ENCODE measurements at places on chromosomes 6 and 20.

GRCh38 chr6:108782179-108783041, 65.8 kb upstream of the ARMC2 start:
- peak; percentile 82 for DNase-seq

GRCh38 chr6:169445661-169446581, 192.3 kb upstream of the THBS2 start:
- DNase-seq = no peak

DNA sequence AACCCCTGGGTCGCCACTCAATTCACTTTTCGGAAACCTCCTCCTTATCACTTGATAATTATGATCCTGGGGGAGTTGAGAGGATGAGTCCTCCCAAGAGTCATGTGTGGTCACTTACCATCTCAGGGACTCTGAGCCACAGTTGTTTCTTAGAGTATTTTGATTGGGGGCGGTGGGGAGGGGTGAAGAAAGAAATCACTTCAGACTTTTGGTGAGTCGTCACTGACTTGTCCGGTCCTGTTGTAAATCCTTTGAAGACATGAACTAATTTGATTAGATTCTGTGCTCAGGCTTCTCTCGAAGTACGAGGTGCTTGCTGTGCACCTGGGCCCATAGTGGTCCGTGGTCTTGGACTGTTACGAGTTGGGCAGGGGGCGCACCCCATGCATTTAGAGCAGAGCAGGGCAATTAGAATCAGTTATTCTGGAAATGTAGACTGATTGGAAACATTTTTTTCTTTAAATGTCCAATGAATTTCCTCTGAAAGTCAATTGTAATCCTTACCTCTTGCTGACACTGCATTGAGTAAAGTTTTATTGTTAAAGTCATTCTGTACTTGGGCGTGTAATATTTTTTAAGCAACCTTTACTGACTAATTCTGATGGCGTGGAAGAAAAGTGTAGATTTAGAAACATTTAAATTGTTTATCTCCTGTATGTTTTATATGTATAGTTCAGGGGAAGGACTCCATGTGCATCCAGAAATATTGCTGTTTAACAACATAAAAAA, 173.4 kb downstream of the SLC16A10 start:
- DNase-seq = no peak

DNA sequence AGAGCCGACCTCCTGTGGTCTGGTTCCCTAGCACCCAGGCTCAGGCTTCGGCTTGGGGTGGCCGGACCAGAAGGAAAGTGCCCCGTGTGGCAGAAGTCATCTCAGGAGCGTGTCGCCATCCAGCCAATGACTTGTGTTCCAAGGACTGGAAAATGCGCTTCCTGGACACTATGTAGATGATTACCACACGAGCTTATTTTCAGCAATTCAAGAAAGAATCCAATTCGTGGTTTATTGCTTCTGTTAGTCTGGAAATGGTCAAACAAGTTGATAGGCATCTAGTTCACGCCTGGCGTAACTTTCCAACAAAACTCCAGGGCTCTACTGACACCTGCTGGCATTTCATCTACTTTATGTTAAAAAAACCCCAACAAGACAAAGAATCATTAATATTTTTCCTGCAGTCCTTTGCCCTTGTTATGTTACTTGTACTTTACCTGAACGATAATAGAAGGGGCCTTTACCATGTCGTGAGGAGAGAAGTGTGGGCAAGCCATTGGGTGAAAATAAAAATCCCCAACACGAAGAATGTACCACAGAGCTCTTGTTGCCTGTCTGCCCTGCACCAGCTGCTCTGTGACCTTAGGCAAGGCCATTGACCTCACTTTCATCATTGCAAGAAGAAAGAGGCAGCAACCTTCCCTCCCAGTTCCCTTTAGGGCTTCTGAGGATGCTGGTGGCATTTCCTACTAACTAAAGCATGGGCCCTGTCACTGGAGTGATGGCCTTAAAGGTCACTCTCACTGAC, 154.7 kb upstream of the LAMP5 start:
- DNase-seq = no peak

GRCh38 chr6:16136091-16136490, 7.2 kb downstream of the MYLIP start:
- DNase-seq = no peak

- no peak for DNase-seq
Observed at GRCh38 chr20:61600016-61600415, 348.0 kb downstream of the CDH4 start.

DNA sequence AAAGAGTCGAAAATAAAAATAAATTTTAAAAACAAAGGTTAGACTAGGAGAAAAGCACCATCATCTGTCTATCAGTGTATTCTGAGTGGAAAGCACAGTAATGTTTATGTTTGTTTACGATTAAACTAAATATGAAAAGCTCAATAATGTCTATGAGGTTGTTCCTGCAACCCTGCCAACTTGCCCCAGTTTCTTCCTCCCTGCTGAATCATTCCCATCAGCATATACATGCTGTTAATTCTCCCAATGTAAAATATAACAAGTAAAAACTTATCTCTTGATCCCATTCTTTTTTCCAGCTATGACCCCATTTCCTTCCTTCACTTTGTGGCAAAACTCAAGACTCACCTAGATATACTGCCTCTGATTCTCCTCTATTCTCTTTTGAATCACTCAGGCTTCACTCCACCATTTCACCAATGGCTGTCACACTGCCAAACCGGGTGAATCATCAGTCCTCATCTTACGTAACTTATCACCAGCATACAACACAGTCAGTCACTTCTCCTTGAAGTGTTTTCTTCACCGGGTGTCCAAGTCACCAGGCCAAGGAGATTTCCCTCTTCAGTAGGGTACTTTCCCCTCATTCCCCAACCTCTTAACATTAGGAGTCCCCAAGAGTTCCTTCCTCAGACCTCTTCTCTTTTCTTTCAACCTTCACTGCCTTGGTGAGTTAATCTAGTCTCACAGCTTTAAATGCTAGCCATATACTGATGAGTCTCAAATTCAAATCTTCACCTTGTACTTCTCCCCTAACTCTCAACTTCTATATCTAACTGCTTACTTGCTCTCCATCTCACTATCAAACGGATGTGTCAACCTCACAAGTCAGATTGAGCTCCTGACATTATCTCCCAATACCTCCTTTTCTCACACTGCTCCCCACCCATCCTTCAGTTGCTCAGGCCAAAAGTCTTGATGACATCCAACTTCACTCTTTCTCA, 6.2 kb downstream of the TMEM242 start:
- DNase-seq = peak; percentile 21

DNA sequence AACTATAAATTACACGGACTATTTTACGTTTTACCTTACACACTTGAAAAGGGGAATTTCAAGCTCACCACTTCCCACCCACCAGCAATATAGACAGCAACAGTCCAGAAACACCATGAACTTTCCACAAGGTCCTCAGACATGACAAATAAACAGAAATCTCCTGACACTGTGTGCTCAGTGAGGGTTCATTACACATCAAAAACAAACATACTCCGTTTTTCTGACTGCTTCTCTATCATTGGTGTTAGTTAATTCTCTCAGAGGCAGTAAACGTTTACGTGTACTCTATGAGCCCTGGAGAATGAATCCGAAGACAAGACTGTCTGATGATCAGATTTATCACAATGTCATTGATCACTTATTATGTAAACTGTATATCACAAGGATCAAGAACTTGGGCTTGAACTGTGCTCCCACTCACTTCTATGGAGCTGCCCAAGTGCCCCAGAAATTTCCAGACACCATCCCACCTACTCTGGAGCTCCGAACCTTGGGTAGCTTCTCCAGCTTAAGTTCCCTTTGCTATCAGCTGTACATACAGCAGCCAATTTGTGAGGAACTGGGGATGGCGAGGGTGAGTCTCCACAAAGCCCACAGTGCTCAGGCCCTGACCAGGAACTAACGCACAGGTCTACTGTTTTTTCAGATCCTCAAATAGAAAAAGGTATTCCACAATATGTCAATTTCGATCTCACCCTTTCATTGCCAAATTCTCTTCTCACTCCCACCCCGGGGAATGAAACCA, 86.0 kb downstream of the ALDH8A1 start:
- DNase-seq = no peak

- DNase-seq = no peak
Observed at GRCh38 chr6:132257561-132257960, 143.7 kb downstream of the MOXD1 start.

DNA sequence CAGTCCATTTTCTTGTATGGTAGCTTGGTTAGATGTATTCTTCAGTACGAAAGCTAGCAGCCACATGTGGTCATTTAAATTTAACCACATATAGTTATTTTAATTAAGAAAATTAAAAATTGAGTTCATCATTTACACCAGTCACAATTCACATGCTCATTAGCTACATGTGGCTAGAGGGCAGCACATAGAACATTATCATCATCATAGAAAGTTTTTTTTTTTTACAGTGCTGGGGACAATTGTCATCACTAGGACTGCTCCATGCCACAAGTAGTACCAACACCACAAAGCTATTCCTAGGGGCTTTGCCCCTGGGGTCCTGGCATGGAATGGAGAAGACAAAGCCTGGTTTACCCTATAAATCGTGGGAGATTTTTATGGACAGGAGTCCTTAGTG, 30.5 kb downstream of the PLCB4 start:
- DNase-seq = no peak

- DNase-seq = no peak
Observed at GRCh38 chr6:1605893-1606779, 3.6 kb upstream of the FOXC1 start.

- no peak for DNase-seq
Observed at GRCh38 chr6:132414761-132415160, 13.5 kb upstream of the MOXD1 start.

- DNase-seq = no peak
Observed at GRCh38 chr20:17343656-17344452, 117.0 kb downstream of the PCSK2 start.

GRCh38 chr6:116355796-116356195, 15.0 kb upstream of the DSE start:
- no peak for DNase-seq

DNA sequence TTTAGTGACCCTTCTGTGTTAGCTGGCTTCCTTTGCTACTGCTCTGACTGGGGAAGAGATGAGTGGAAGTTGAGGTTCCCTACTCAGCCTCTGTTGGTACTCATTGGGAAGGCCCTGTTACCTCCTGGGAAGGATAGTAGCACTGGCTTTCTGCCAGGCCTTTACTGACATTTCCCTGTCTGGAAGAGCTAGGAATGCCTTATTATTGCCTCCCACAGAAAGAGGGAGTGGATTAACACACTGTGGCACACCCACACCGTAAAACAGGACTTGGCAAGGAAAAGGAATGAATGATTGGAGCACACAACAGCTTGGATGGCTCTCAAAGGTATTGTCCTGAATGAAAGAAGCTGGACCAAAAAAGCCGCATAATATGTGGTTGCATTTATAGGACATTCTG, 12.2 kb downstream of the ZNF831 start:
- no peak for DNase-seq

DNA sequence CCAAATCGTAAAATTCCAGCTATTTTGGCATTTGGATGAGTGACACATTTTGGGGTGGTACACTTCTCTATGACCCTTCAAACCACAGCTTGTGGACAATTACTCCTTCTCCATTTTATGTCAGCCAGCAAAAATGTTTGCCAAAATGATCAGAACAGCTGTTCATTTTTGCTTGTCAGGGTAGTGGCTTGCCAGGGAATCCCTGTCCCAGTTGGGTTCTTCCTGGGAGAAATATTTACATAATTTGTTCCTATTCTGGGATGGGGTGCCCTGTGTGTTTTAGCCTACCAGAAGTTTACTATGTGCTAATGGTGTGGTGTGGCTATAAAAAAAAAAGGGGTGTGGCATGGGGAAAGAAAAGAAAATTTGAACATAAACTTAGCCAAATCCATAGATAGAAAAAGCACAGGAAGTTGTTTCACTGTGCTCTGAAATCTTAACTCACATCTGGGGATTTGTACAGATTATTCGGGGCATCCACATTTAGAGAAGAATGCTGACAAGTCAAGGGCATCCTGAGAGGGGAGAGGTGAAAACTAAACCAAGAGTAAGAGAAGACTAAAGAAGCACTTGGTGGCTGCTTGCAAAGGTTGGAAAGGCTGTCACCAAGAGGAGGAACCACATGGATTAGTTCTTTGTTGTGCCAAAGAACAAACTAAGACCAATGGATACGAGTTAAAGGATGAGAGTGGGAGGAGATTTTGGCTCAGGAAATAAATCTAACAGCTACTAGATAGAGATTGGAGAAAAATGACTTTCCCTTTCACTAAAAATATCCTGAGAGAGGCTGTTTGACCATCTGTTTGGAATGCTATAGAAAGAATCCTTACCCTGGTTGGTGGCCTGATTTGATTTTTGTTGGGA, 55.2 kb upstream of the RBM24 start:
- no peak for DNase-seq

- no peak for DNase-seq
Observed at GRCh38 chr6:118370722-118371121, 177.4 kb upstream of the PLN start.

DNA sequence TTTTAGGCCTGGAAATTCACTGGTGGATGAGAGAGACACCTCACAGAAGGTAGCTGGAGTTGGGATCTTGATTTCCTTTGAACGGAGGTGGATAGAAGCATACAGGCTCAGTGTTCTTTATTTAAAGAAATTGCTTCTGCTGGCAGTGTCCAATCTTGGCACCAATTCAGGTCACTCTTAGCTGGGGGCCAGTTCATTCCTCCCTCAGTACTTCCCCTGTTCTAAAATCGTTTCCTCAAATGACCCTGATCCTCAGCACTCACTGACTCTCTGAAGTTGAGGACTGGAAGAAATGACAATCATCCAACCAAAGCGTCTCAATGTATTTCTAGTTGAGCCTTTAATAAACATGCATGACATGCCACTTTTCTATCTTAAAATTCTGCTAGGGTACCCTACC, 472.5 kb upstream of the BTBD3 start:
- DNase-seq = no peak

GRCh38 chr6:125662296-125662695, 87.1 kb upstream of the HEY2 start:
- DNase-seq = no peak

DNA sequence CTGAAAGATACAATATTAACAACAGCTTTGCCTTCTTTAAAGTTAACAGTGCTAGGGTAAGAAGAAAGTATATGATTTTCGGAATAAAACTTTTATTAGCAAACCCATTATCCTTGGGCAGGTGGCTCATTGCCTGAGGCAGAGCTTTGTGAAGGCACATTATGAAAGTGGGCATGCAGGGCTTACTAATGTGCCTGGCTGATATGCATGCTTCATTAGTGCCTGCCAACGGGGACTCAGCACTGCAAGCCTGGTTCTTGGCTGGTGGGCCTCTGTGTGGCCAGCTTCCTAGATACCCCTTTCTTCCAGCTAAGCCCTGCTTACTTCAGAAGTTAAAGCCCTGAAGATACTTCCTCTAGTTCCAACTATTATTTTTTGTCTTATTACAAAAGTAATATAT, 481.6 kb downstream of the ADGRB3 start:
- no peak for DNase-seq

- DNase-seq = no peak
Observed at GRCh38 chr6:125077453-125077852, 76.1 kb upstream of the TPD52L1 start.

GRCh38 chr20:34355427-34355826, 7.6 kb upstream of the ITCH start:
- no peak for DNase-seq

DNA sequence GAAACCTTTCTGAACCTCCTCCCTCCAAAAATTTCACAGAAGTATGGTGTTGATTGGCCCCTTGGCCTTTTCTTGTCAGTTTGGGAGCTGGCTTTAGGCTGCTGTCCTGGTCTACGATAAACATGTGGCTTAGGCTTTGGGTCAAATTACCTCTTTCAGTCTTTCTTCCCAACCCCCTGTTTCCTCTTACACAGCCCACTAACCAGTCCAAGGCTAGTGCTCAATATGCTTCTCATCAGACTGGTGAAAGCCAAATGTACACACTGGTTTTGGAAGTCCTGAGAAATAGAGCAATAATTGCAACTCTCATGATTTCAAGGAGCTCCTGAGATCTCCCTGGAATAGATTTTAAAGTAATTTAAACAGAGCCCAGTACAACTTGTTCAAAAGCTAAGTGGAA, 933.7 kb upstream of the GJE1 start:
- DNase-seq = no peak
